ENCODE measurements at places on chromosomes 13 and 19.

DNA sequence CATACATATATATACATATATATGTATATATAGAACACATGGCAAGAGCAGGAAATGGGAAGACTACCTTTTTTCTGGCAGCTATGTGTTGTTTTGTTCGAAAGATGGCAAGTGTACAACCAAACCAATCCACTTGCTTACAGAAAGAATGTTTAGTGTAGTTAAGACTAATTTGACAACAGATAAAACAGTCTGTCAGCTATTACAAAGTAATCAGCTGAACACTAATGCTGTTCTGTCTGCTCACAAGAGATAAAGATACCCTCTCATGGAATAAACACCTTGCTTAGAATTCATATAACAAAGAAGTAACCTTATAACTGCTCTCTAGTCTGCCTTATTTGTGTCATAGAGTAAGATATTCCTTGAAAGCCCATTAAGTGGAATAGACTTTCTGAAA, 858 bp upstream of the KCNRG start:
- no peak for DNase-seq

- no peak for DNase-seq
Measured at GRCh38 chr19:13016245-13016627, 21.0 kb downstream of the NFIX start.

- DNase-seq: no peak
Measured at GRCh38 chr19:21508198-21508597, 2.8 kb downstream of the ZNF429 start.

GRCh38 chr13:37491661-37492060, 106.9 kb downstream of the POSTN start:
- no peak for DNase-seq

DNA sequence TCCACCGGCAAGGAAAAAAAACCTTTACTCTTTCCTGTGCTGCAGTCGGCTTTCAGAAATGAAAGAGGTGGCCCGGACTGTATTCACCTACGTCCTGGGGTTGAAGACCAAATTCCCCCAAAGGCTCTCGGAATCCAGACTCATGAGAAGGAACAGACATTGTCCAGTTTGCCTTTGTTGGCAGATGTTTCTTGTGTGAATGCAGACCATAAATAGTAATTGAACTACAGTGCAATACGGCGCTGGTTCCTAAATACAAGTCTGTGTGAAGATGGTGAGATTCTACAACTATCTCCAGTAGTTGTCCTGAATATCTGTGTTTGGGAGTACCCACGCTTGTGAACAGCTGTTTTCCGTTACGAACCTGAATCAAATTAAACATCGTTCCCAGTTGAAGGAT, 11.2 kb upstream of the PTOV1 start:
- DNase-seq: no peak

GRCh38 chr19:7311911-7312310, 17.7 kb upstream of the INSR start:
- DNase-seq: no peak

DNA sequence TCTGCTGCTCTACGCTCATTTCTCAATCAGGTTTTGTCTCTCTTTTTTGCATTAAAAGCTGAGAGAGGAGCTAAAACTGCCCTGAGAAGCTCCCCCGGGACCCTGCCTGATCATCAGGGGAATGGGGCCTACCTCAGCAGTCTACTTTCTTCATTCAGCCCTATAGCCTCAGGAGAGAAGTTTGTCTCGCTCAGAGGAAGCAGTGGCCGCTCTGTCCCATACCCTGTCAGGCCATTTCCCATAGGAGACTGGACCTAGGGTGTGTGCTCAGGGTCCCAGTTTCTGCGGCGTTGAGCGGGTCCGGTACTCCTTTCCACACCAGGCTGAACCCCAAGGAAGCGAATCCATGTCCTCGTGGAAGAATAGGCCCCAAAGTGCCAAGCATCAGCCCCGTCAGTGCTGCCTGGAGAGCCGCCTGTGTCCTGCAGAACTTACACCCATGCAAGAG, 21.7 kb downstream of the UBE2L5 start:
- DNase-seq: no peak

- no peak for DNase-seq
Measured at GRCh38 chr19:12828494-12828893, 5.9 kb downstream of the RTBDN start.

- DNase-seq: no peak
Measured at GRCh38 chr13:113245849-113246796, 36.7 kb downstream of the CUL4A start.

DNA sequence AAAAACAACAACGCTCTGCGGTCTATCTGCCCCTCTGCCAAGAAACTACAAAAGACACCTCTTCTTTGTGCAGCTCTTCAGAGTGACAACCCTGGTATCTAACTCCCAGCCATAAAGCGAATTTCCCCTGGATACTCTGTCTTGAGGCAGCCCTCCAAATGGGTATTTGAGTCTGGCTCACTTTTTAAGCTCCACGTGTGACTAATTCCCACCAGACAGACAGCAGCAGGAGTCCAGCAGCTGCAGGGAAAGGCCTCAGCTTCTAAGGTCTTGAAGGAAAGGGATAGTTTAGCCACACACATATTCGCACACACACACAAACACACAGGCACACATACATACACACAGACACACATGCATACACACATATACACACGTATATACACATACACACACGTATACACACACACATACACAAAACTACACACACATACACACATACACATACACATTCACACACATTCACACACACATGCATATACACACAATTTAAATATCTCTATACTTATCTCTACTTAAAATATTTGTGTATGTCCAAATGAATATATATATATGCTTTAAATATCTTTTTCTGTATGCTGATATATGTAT, 188.8 kb downstream of the TSHZ3 start:
- DNase-seq: no peak

- DNase-seq: peak; percentile 69
Measured at GRCh38 chr13:113209336-113209758, at the start of gene CUL4A. Gene CUL4A (plus strand): TSS chr13:113209613. CDS start chr13:113209628, 15 bp downstream.

DNA sequence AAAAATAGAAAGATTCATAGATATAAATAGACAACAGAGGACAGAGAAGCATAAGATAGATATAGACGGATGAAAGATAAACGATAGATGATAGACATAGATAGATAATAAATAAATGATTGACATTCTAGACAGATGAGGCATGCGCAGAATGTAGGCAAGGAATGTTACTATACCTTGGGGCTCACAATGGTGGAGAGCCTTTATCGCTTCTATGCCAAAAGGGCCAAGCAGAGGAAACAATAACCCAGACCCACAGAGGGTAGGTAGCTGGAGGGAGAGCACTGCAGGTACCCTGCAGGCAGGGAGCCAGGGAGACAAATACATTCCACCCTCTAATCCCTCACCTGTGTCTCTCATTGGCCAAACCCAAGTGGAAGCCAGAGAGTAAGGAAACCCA, 44.4 kb downstream of the NOTCH3 start:
- DNase-seq: no peak

DNA sequence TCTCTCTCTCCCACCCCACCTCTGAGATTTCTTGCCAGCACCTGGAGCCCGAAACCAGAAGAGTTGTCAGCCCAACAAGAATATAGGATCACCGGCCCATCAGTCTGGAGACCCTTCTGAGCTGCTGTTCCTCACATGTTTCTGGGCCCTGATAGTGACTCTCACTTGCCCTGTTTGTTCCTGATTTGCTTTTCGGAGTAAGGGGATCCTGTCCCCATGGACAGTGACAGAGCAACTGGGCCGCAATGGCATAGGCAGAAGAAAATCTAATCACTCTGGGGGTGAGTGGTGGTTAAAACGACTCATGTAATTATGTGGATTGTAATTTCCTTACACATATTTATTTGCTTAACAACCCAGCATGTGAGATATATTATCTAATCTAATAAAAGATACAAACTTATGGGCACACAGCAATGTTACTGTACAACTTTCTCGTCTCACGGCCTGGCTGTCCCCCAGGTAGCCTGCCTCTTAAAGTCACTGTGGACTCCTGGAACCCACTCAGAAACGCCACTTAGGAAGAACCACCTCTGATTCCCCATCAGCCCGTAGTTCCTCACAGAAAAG, 663 bp upstream of the SMAD9 start:
- no peak for DNase-seq

GRCh38 chr13:111387945-111388600, 67.6 kb downstream of the TEX29 start:
- no peak for DNase-seq

DNA sequence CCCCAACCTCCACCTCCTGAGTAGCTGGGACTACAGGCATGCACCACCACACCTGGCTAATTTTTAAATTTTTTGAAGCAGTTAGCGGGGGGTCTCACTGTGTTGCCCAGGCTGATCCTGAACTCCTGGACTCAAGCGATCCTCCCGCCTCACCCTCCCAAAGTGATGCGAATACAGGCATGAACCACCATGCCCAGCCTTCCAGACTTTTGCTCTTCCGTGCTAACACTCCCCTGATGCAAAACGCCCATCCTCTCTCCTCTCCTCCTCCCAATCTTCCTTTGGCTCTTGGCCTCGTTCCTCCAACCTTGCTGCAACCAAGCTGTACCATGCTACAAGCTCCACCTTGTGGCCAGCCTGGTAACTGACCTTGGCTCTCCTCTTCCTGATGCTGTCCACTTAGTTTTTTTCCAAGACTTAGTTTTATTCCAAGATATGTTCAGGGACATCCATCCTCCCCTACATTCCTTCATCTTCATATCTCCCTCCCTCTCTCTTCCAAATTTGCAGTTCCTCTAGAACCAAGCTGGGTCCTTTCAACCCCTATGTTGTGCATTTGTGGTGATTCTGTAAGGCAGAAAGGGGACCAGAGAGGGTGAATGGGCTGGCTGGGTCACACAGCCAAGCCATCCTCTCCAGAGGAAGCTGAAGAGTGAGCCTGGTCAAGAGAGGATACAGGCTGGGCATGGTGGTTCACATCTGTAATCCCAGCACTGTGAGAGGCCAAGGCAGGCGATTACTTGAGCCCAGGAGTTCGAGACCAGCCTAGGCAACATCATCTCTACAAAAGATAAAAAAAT, 32.8 kb downstream of the TINCR start:
- peak; percentile 21 for DNase-seq

DNA sequence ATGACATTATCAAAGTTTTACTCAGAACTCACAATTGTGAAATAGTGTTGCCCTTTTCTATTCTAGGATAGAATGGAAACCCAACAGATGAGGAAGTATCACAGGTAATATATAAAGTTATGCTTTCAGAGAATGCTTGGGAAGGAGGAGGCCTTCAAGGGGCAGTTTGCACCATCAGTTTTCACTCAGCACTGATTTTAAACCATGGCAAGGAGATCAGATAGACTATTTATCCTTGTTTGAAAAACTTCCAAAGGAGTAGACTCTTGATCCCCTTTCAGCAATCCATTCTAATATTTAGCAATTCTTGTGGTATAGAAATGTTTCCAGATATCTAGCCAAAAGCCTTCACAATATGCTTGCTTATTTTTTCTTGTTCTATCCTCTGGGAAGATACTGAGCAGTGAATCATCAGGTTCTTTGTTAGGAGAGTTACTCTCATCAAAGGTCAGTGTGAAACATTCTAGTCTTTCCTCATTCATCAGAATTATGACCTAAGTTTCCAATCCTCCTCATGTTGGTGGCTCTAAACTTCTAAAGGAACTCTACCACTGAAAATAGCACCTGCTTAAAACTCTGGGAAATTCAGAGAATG, 3.8 kb downstream of the GPC6 start:
- DNase-seq: no peak

GRCh38 chr19:1035998-1036621, 3.8 kb upstream of the ABCA7 start:
- DNase-seq: no peak

DNA sequence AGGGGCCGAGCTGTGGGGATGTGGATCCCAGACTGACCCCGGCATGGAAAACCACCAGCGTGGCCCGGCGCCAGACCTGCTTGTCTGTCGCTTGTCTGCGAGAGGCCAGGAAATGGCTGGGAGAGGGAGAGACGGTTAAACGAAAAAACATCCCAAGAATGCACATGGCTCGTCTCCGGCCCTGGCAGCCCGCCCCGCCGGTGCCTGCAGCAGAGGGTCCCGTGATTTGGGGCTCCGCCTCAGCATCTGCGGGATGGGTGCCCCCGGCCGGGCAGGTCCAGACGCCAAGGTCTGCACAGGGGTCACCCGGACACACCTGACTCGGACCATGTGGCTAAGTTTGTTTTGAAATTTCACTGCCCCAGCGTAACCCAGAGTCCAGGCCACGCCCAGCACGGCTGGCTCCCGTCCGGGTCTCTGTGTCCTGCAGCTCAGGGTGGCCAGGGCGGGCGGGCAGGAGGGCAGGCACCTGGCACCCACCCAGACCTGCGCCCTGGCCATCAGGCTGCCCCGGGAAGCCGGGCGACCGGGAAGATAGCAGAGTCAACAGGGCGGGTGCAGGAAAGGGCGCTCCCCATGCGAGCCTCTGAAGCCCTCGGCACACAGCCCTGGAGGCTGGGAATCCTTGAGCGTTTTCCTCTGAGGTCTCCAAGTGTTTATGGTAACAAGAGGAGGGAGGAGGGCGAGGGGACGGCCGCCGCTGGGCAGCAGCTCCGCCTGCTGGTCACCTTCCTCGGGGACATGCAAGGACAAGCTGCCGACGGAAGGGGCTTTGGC, 103.2 kb downstream of the GADD45B start:
- DNase-seq: peak; percentile 56

DNA sequence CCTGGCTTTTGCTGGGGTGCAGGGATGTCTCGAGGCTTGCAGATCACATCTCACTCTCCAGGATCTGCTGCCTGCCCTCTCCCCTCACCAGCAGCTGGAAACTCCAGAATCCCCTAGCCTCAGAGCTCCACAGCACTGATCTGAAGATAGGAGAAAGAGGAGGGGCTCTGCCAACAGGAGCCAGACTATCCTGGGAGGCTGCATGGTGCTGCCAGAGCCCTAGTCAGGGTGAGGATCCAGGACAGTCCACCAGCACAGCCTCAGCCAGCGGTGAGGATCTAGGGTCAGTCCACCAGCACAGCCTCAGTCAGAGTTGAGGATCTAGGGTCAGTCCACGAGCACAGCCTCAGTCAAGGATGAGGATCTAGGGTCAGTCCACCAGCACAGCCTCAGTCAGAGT, 65.2 kb downstream of the RAB20 start:
- no peak for DNase-seq
